Trophoblast cell (in vitro differentiated cells and primary cell): ENCODE measurements at places on chromosomes 2 and 18.

DNA sequence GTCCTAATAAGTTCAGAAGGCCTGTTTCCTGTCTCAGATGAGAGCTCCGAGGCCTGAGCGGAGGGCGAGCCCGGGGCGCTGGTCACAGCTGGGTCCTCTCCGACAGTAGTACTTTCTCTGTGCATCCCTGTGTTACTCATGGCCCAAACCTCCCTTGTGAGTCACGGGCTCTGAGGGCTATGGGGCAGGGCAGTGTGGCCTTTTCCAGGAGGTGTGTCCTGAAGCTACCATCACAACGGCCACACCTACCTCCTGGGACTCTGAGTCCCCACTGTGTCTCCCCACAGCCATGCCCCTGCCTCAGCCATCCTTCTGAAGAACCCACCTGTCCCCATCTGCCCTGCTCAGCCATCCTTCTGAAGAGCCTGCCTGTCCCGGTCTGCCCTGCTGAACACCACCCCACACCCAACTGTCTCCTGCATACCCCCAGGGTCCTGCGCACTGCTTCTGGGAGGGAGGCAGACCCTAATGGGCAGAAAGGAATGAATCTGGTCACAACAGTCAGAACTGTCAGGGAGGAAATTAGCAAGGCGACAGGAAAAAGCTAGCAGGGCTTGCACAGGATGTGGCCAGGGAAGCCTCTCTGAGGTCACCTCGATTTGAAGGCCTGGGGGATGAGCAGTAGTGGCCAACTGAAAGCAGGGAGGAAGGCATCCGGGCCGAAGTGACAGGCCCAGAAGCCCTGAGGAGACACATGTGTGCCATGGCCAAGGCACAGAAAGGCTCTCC lies 145.4 kb upstream of the RIOK3 start:
- peaks cover 11% of the 10 kb centered on the region for H3K4me1 ChIP-seq
- H3K36me3 ChIP-seq: no peaks in the 10 kb centered on the region
- peak; percentile 85 for DNase-seq
- peak overlapping the region; percentile 19 for H3K4me3 ChIP-seq

DNA sequence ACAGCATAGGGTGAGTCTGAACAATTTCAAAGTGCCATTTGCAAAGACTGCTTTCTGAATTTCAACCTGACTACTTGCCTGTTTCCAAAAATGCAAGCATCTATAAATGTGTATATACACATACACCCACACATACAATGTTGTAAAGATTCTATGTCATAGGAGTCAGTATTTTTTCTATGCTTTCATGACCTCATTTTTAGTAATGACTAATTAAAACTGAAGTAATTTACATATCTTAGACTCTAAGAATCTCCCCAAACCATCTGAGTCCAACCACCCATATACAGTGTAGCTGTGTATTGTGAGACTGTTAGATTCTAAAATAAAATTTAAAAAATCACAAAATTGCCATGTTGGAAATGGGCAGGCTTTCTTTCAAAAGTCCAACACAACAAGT lies 162.0 kb upstream of the STK17B start:
- no peak for DNase-seq
- no peaks in the 10 kb centered on the region for H3K27me3 ChIP-seq
- no peaks in the 10 kb centered on the region for H3K4me1 ChIP-seq
- no peaks in the 10 kb centered on the region for H3K36me3 ChIP-seq

GRCh38 chr2:82340578-82341053 lies 2036.1 kb upstream of the LRRTM1 start:
- H3K4me3 ChIP-seq: no peak overlapping the region
- H3K36me3 ChIP-seq: no peaks in the 10 kb centered on the region
- H3K27me3 ChIP-seq: no peaks in the 10 kb centered on the region
- DNase-seq: no peak

- H3K4me1 ChIP-seq: peaks cover 3% of the 10 kb centered on the region
- no peak overlapping the region for H3K4me3 ChIP-seq
- no peaks in the 10 kb centered on the region for H3K27me3 ChIP-seq
- no peak for DNase-seq
- no peak overlapping the region for H3K27ac ChIP-seq
Measured at GRCh38 chr2:37367984-37368383, 23.6 kb downstream of the QPCT start.

- H3K4me1 ChIP-seq: no peaks in the 10 kb centered on the region
- H3K36me3 ChIP-seq: no peaks in the 10 kb centered on the region
- H3K4me3 ChIP-seq: no peak overlapping the region
- no peak overlapping the region for H3K27ac ChIP-seq
- no peaks in the 10 kb centered on the region for H3K27me3 ChIP-seq
Measured at GRCh38 chr2:232113821-232114220, 152.3 kb downstream of the DIS3L2 start.

DNA sequence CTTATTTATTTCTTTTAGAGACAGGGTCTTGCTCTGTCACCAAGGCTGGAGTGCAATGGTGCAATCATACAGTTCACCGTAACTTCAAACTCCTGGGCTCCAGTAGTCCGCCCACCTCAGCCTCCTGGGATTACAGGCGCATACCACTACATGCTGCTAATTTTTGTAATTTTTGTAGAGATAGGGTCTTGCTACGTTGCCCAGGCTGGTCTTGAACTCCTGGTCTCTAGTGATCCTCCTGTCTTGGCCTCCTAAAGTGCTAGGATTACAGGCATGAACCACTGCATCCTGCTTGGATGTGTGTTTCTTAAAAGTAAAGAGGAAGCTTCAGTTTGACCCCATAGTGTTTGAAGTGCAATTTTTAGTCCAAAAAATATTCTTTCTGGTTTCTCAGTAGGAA lies 105.0 kb upstream of the KIF5C start:
- no peak overlapping the region for H3K4me3 ChIP-seq
- no peaks in the 10 kb centered on the region for H3K27me3 ChIP-seq
- H3K4me1 ChIP-seq: no peaks in the 10 kb centered on the region
- DNase-seq: no peak
- no peak overlapping the region for H3K27ac ChIP-seq
- peaks cover 2% of the 10 kb centered on the region for H3K36me3 ChIP-seq

- no peaks in the 10 kb centered on the region for H3K36me3 ChIP-seq
- H3K4me3 ChIP-seq: peak overlapping the region; percentile 68
- H3K4me1 ChIP-seq: no peaks in the 10 kb centered on the region
- peaks cover 6% of the 10 kb centered on the region for H3K27me3 ChIP-seq
Measured at GRCh38 chr2:25674077-25674362, 643 bp upstream of the DTNB start.

- no peaks in the 10 kb centered on the region for H3K4me1 ChIP-seq
- no peak overlapping the region for H3K4me3 ChIP-seq
- no peaks in the 10 kb centered on the region for H3K36me3 ChIP-seq
Measured at GRCh38 chr2:196931555-196931954, 5.0 kb upstream of the PGAP1 start.

DNA sequence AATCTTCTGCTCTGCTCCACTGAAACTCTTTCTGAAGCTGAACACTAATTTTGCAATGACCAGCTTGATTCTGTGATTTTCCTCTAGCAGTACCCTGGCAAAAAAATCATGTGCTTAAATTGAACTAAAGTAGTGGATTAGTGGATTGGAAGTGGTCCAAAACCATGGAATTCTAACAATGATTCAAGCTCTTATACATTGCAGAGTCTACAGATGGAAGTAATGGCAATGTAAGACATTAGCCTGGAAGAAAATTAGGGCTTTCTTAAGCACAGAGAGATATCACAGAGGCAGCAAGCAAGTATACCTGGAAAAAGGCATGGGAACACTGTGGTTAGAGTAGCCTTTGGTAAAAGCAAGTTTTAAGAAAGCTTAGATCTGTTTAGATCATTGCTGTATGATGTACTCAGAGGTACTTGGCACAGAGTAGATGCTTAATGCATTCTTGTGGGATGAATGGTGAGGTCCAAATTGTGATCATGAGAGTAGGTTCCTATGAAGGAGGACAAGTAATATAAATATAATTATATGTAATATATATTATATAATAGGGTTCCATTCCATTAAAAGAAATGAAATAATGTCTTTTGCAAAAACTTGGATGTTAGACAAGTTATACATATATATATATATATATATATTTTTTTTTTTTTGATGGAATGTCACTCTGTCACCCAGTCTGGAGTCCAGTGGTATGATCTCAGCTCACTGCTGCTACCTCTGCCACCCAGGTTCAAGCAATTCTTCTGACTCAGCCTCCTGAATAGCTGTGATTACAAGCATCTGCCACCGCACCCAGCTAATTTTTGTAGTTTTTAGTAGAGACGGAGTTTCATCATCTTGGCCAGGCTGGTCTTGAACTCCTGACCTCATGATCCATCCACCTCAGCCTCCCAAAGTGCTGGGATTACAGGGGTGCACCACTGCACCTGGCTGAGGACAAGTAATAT lies 172.2 kb upstream of the SCN7A start:
- no peak for DNase-seq
- H3K27ac ChIP-seq: no peak overlapping the region
- no peak overlapping the region for H3K4me3 ChIP-seq
- no peaks in the 10 kb centered on the region for H3K4me1 ChIP-seq

GRCh38 chr2:44550561-44550960 lies 188.8 kb downstream of the CAMKMT start:
- H3K4me3 ChIP-seq: no peak overlapping the region
- no peaks in the 10 kb centered on the region for H3K27me3 ChIP-seq
- no peak for DNase-seq
- H3K27ac ChIP-seq: no peak overlapping the region
- H3K36me3 ChIP-seq: no peaks in the 10 kb centered on the region
- peaks cover 8% of the 10 kb centered on the region for H3K4me1 ChIP-seq

DNA sequence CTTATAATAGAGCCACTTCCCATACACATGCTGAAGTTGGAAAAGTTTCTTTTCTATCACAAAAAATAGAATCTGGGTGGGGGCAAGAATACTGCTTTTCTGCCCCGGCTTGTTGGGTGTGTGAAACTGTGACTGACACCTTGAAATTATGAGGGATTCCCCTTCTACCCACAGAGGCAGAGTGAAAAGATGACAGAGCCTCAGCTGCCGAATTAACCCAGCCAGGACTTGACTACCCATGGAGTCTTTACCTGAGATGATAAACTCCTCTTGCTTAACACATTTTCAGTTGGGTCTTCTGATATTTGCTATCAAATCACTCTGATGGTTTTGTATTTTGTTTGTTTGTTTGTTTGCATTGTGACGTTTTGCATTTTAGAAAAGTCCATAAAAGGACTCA lies 66.0 kb upstream of the PMAIP1 start:
- H3K4me3 ChIP-seq: no peak overlapping the region
- no peaks in the 10 kb centered on the region for H3K4me1 ChIP-seq
- H3K27me3 ChIP-seq: no peaks in the 10 kb centered on the region
- H3K36me3 ChIP-seq: no peaks in the 10 kb centered on the region
- DNase-seq: no peak

DNA sequence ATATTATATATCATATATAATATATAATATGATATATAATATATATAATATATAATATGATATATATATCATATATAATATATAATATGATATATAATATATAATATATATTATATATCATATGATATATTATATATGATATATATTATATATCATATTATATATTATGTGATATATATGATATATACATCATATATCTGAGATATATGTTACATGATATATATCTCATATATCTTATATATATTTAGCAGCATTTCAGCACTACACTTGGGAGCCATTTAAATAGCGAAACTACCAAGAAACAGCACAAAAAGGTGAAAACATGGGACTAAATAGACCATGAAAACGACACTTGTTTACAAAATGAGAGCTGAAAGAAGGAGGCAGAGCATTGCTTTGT lies 37.3 kb downstream of the KCMF1 start:
- H3K36me3 ChIP-seq: peaks cover 8% of the 10 kb centered on the region
- H3K4me1 ChIP-seq: peaks cover 2% of the 10 kb centered on the region
- H3K27ac ChIP-seq: no peak overlapping the region
- H3K27me3 ChIP-seq: no peaks in the 10 kb centered on the region

- no peak for DNase-seq
- H3K4me3 ChIP-seq: no peak overlapping the region
- no peaks in the 10 kb centered on the region for H3K27me3 ChIP-seq
- H3K36me3 ChIP-seq: no peaks in the 10 kb centered on the region
- no peak overlapping the region for H3K27ac ChIP-seq
Measured at GRCh38 chr2:157386747-157387146, 57.1 kb downstream of the CYTIP start.

DNA sequence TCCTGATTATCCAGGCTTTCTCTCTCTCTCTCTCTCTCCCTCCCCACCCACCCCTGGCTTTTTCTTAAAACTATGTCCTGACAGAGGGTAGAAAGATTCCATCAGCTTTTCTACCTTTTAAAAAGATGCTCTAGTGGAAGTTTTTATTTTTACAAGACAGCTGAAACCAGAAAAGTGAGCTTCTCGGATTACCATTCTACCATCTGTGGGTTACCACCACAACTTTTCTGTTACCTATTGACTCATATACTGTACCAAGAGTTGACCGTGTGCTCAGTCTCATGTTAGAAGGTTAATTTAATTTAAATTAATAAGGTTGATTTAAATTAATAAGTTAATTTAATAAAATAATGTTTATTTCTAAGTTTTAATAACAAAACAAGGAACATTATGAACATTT lies 137.6 kb downstream of the UPP2 start:
- H3K27ac ChIP-seq: no peak overlapping the region
- no peaks in the 10 kb centered on the region for H3K36me3 ChIP-seq
- no peaks in the 10 kb centered on the region for H3K4me1 ChIP-seq
- no peak overlapping the region for H3K4me3 ChIP-seq
- no peaks in the 10 kb centered on the region for H3K27me3 ChIP-seq
- no peak for DNase-seq

DNA sequence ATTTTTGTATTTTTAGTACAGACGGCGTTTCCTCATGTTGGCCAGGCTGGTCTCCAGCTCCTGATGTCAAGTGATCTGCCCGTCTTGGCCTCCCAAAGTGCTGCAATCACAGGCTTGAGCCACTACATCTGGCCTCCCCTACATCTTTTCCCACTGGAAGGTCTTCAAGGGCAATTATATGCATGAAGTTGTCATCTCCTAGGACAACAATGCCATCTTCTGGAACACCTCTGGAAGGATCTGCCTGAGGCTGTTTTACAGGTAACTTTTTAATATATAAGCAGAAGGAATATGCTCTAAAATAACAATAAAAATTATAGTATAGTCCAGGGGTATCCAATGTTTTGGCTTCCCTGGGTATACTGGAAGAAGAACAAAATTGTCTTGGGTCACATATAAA lies 321.4 kb downstream of the AFF3 start:
- H3K4me3 ChIP-seq: no peak overlapping the region
- no peaks in the 10 kb centered on the region for H3K27me3 ChIP-seq

GRCh38 chr2:146527166-146527565 lies 1317.7 kb upstream of the ACVR2A start:
- H3K4me3 ChIP-seq: no peak overlapping the region
- H3K27ac ChIP-seq: no peak overlapping the region
- H3K27me3 ChIP-seq: no peaks in the 10 kb centered on the region
- no peaks in the 10 kb centered on the region for H3K36me3 ChIP-seq
- no peaks in the 10 kb centered on the region for H3K4me1 ChIP-seq

DNA sequence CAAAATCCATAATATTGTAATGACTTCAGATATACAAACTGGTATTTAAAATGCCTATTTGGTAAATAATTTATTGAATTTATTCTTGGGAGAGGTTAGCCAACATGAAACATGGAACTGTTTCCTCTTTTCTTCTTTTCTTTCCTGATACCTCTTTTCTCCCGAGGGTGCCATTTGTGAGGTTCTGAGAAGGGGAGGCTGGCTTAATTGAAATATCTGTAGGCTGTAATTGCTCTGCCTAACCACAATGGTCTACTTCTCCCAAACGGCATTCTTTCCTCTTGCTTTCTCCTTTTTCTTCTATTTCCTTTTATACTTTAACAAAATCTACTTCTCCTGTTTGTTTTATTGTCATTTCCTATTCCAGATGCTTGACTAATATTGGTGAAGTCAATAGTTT lies 114.9 kb downstream of the TCF4 start:
- no peak overlapping the region for H3K27ac ChIP-seq
- H3K36me3 ChIP-seq: no peaks in the 10 kb centered on the region
- DNase-seq: no peak
- peaks cover 3% of the 10 kb centered on the region for H3K4me1 ChIP-seq
- no peak overlapping the region for H3K4me3 ChIP-seq
